Glutamatergic neuron (in vitro differentiated cells): ENCODE measurements at places on chromosomes 1 and 21.

DNA sequence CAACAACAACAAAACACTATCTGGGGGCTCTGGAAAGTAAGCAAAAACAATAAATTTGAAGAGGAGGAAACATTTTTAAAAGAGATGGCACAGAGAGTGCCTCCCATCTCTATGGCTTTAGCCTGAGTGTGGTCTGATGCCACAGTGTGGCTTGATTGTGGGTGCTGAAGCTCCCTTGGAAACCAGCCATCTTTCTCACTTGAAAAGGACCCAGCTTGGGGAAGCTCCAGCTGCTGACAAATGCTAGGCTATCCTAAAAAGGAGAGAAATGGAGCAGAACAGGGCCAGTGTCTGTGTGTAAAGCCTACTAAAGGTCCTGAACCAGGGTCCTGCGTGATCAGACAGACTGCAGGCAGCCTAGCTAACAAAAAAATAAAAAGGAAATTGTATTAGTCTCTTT is 642.0 kb upstream of the PTBP2 start:
- no peak for DNase-seq

DNA sequence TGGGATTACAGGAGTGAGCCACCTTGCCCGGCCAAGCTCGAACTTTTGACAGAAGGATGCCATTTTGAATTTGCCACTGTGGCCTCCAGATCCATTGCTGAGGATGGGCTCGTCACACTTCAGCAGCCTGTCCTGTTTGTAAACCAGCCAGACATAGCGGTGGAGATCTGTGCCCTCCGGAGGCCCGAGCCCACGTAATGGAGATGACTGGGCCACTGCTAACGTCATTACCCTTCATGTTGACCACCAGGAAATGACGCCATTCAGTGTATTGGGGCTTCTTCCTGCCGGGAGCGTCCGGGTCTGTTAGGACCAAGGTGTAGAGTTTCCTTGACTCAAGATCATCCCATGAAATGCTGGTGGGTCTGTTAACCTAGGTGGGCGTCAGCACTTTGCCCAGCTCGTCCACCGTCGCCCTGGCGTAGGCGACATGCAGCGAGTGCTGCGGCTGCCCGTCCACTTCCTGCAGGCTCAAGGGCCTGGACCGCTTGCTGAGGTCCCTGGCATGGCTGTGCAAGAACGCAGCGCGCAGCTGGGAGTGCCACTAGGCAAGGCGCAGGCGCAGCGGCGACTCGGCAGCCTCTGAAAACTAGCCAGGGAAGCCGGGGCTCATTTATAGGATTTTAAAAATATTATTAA is 40.8 kb downstream of the PTPRC start:
- DNase-seq: no peak

DNA sequence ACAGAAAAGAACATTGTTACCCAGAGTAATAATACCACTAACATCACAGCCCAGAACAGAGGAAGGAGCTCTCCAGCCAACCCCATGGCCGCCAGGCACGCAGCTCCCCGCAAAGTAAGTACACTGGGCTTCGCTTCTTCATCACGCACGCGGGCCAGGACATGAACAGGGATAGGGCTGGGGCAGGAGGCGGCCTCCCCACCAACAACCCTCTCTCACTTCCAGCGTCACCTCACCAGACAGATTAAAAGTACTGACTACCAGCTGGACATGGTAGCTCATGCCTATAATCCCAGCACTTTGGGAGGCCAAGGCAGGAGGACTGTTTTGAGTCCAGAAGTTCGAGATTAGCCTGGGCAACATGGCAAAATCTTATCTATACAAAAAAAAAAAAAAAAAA is 78.3 kb downstream of the NPHP4 start:
- DNase-seq: no peak

DNA sequence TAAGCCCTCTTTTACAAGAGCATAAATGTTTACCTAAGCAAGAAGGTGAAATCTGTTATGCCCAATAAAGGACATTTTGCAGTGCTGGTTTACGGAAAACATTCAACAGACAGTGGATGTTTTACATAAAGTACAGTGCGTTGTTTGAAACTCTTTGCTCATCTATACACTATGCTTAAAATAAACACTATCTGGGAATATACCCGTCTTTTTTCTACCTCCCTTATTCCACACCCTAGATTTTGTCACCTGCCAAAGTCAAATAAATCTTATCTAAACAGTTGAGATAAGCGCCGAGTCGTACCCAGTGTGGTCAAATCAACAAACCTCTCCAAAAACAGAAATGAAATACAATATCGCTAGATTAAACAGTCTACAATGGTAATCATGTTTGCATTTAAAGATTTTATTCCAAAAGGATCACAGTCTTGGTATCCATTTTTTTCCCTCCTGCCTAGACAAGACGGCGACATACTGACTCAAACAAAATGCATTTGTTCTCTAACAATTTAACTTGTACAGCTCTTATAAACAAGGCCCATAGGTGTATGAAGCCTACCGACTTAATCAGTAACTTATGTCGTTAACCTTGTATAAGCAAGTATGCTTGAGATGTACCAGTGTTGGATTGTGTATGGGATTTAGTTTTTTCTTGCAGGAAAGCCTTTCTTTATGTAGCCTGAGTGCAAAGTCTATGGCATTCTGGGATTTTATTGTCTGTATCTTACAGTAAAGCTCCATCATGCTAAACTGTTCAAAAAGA is 189.1 kb downstream of the FMN2 start:
- no peak for DNase-seq

- DNase-seq: no peak
These were observed 2.8 kb downstream of the KCNN3 start for GRCh38 chr1:154867064-154867825.

DNA sequence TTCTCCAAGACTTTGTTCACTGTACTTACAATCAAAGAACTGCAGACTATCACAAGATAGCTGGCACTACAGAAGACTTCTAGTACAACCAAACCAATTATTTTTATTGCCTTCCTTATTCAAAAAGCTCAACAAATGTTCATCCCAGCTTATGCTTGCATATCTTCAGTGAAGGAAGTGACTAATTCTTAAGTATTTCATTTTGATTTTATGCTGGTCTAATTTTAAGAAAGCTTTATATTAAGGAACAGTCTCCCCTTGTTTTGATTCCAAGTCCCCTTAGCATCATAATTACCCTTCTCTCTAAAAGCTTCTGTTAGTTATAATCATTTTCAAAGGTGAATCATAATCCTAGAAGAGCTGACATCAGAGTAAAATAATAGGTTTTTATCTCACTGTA is 132.9 kb downstream of the LRRIQ3 start:
- no peak for DNase-seq

GRCh38 chr1:82503822-82504221 is 703.1 kb downstream of the ADGRL2 start:
- DNase-seq: no peak

- no peak for DNase-seq
These were observed 2.5 kb upstream of the PLEKHM2 start for GRCh38 chr1:15681349-15682292.

- DNase-seq: no peak
These were observed 5.9 kb upstream of the SHISAL2A start for GRCh38 chr1:52627028-52627427.

DNA sequence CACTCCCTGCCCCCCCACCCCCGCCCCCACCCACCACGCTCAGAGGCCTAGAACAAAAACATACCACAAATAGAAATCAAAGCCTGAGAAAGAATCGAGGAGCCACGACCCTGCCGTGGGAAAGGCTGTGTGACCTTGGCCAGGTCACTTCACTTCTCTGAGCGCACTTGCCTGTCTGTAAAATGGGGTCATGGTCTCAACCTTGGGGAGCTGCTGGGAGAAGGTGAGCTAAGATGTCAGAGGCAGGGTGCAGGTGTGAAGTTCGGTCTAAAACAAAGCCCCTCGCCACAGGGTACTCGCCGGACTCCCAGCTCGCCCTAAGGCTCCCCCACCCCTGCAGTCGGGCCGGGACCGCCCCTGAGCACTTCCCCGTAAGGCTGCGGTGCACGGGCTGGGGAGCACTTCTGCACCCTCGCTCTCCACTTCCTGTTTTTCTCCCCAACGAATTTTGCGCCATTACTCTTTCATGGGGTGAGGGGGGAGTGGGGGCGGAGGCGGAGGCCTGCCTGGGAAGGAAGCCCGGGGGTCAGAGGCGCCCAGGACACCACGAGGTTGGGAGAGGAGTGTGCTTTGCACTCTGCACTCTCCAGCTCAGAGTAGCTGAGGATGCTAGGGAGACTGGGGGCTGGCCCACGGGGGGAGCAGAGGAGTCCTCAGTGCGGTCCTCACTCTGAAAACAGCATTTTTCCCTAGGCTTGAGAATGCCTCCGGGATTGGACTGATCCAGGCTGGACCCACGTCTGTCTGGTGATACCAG is 21.9 kb upstream of the PIK3CD start:
- no peak for DNase-seq
